ENCODE measurements at places on chromosomes 13 and 19.

- DNase-seq: no peak
Observed at GRCh38 chr13:51257187-51257586, 35.0 kb downstream of the FAM124A start.

- DNase-seq: no peak
Observed at GRCh38 chr13:48819899-48820298, 155.8 kb upstream of the FNDC3A start.

DNA sequence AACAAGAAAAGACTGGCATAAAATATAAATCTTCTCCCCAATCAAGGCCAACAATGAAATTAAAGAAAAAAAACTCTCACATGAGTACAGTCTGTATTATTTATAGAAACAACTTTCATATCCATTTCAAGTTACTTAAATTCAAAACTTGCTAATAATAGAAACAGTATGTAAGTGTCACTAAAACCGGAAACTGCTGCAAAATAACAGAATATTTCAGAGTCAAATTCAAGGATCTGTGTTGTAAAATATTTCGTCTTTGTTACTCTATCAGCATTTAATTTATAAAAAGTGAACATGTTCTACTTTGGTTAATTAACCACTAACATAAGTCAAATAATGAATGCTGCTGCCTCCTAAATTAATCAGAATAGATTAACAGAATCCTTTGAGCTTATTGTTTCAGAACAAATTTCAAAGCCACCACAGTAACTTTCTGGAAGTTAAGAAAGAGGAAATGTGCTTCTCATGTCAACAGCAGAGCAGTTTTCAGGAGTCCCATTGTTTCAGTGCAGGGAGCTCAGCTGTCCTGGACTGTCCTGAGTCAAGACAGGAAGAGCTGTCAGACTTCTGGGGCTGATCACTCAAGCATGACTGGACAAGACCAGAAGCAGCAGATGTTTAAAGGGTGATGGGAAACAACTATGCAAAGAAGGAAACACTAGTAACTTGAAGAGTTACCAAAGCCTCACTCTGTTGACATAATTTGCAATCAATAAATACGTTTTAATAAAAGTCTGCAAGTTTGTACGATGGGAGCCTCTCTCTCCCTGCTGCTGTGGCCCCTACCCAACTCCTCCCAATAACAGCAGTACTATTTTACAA, 76.9 kb downstream of the FOXO1 start:
- no peak for DNase-seq

DNA sequence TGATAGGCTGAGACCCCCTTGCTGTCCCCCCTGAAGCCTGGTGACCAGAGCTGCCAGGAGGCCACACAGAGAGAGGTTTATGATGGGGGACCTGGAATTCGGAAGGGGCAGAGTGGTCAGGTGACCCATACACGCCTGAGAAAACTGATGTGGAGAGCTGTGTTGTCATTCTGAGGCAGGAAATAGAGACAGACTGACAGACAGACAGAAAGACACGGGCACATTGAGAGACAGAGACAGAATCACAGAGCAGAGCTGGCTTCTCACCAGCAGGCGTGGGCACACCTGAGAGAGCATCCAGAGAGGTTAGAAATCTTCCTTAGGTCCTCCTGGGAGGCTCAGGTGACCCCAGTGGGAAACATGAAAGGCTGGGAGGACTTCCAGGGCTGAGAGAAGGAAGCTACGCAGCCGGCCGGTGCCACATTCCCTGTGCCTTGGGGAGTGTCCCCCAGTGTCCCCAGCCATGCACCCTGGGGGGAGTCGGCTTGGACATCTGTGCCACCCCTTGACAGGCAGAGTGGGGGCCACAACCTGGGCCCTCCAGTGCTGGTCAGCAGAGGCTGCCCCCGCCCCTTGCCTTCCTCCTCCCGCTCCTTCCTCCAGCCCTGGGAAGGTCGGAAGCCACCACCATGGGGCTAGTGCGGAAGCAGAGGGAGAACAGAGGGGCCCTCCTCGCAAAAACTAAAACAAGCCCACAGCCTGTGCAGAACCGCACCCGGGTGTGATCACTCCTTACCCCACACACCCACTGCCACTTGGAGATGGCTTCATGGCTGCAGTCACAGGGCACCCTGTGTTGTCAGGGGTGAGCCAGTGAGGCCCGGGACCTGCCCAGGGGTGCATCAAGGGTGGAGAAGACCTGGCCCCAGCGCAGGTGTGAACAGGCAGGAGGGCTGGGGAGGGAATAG, 2.2 kb downstream of the FFAR1 start:
- DNase-seq: no peak

GRCh38 chr19:33261511-33262189, 36.0 kb upstream of the SLC7A10 start:
- no peak for DNase-seq

DNA sequence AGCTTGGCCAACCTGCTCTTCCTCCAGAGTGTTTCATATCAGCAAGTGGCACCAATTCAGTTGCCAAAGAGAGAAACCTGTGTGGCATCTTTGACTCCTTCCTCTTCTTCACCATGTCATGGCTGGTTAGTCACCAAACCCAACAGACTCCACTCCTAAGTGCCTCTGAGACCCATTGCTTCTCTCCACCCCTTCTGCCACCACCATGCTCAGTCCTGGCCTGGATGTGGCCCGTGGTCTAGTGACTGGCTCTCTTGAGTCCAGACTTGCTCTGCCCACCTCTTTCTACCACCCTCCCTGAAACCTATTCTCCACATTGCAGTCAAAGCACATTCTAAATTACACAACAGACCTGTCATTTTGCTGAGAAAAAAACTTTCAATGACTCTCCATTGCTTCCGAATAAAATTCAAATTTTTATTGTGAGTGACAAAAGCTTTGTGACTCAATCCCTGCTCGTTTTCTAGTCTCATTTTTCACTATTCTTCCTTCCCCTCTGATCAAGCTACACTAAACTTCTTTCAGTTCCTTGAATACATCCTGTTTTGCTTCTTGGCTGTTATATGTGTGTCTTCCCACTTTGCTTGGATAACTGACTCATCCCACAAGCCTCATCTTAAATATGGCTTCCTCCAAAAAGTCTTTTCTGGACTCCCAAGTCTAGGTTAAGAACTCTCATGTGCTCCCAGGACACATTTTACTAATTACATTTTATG, 12.0 kb upstream of the TNFSF11 start:
- DNase-seq: no peak

- DNase-seq: no peak
Observed at GRCh38 chr19:13262450-13262849, 112.2 kb downstream of the IER2 start.

DNA sequence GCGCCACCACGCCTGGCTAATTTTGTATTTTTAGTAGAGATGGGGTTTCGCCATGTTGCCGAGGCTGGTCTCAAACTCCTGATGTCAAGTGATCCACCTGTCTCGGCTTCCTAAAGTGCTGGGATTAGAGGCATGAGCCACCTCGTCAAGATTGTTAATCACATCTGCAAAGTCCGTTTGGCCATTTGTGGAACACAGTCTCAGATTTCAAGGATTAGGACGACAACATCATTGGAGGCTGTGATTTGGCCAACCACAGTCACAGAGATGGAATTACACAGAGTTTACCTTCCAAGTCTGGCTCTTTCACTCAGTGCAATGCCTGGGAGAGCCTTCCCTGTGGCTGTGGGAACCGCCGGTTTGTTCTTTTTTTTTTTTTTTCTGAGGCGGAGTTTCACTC, 17.8 kb downstream of the SULT2B1 start:
- no peak for DNase-seq

GRCh38 chr13:113952151-113952982, 21.5 kb downstream of the C13orf46 start:
- no peak for DNase-seq

DNA sequence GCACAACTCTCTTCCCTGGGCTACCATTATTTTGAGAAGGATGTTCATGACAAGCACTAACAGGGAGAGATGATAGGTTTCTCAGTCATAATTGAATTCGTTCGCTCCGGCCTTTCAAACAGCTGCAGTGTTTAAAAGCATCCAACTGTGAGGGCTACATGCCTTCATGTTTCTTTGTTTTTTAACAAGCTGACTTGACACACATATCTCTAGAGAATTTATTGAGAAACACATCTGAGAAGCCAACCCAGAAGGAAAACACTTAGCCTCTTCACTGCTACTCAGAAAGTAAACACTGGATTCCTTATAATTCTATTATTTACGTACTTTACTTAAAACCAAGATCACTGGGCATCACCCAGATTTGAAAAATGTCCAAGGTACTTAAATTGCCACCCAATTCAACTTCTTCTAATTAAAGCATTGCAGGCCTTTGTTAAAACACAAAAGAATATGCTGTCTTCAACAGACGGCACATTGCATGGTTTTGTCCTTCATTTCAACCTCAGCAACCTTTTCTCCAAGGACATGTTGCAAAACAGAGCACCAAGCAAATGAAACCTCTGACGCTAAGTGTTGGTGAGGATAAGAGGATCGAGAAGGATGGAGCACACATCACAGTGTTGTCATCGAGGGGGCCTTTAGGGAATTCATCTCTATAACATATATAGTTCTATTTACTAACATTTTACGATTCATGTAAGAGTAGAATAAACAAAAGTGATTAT, 75.8 kb downstream of the TBC1D4 start:
- DNase-seq: no peak

- peak; percentile 87 for DNase-seq
Observed at GRCh38 chr13:24161980-24162525, 1.5 kb downstream of the SPATA13 start.

- DNase-seq: no peak
Observed at GRCh38 chr13:37369616-37370015, 229.0 kb downstream of the POSTN start.

- DNase-seq: peak; percentile 82
Observed at GRCh38 chr19:17555929-17556813, 722 bp downstream of the COLGALT1 start.

GRCh38 chr13:113962975-113963374, 10.9 kb downstream of the C13orf46 start:
- no peak for DNase-seq

Measured in colonic mucosa (tissue), 4 donors.